ENCODE measurements at places on chromosomes 12 and 14.

- no peak for DNase-seq
Measured at GRCh38 chr14:32578181-32578580, 249.1 kb downstream of the AKAP6 start.

DNA sequence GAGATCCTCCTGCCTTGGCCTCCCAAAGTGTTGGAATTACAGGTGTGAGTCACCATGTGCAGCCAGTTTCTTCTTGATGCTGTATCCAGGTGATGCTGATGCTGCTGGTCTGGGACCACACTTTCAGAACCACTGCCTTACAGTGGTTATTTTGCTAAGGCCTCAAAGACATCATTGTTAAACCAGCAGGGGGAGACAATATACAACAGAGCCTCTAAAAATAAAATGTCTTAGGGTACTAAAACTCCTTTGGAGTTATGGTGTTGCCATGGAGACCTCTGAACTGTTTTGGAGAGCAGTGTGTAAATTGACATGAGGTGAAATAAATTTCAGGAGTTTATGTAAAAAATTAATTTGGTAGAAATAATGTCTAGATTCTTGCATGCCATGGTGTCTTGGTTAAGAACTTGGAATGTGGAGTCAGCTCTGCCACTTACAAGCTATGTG, 1.1 kb upstream of the ARG2 start:
- DNase-seq, result peak; percentile 73

DNA sequence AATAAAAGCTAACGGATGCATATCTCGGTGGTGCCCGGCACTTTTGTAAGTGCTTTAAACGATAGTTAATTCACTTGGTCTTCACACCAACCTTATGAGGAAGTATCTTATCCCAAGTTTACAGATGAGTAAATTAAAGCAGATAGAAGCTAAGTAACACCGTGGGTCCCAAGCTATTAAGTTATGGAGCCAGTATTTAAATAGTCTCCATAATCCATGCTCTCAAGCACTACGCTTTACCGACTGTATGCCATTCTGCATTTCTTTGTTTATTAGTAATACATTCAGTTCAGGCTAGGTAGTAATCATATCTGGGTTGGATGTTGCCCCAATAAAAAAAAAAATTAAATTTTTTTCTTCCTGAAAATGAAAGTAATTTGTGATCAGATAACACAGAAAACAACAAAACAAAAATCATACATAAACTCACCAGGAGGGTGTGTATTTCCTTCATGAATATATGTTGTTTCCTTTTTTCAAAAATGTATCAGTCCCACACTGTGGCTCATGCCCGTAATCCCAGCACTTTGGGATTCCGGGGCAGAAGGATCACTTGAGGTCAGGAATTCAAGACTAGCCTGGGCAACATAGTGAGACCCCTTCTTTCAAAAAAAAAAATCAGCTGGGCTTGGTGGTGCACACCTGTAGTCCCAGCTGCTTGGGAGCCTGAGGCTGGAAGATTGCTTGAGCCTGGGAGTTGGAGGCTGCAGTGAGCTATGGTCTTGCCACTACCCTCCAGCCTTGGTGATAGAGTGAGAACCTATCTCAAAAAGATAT, 1.4 kb upstream of the M6PR start:
- DNase-seq, result no peak

DNA sequence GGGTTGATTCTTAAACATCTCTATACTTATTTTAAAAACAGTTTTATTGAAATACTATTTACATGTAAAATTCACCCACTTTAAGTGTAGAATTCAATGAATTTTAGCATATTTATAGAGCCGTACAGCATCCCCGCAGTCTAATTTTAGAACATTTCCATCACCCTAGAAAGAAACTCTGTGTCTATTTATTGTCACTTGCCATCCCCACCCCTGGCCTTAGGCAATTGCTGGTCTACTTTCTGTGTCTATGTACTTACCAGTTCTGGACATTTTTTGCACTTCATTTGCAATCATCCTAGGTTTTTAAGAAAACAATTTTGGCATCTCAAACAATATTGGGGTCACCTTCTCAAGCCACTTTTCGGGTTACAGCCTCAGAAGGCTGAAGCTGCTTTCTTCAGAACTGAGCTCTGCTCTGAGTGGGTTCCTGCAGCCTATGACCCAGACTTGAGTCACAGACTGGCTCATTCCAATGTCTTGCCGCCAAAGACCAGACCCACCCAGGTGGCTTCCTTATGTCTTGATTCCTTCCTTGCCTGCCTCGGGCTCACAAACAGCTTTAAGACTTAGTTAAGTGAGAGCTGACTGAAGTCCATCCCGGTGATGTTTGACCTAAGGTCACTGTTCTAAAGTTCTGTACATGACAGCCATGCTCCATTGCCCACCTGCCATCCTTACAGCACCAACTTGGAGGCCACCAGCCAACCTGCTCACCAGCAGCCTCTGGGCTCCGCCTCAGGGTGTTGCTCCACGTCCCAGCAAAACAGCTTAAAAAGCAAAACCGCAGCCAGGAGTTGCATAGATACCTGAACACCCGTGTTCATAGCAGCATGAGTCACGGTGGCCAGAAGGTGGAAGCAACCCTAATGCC, 131.5 kb downstream of the CHST11 start:
- DNase-seq, result peak; percentile 91

DNA sequence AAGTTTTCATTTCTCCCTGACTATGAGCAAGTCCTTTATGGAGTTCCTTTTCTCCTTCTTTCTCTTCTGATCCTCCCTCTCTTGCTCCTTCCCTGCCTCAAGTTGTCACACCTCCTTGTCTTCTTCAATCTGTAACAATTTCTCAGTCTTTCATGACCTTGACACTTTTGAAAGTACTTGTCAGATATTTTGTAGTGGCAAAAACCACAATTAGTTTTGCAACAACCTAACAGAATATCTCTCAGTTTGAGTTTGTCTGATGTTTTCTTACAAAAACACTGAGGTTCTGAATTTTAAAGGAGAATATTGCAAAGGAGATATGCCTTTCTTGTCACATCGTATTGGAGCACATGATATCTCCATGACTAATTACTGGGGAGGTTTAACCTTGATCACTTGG, 4.1 kb upstream of the CRADD start:
- DNase-seq, result no peak

- no peak for DNase-seq
Measured at GRCh38 chr14:78131201-78131600, 39.0 kb upstream of the NRXN3 start.

DNA sequence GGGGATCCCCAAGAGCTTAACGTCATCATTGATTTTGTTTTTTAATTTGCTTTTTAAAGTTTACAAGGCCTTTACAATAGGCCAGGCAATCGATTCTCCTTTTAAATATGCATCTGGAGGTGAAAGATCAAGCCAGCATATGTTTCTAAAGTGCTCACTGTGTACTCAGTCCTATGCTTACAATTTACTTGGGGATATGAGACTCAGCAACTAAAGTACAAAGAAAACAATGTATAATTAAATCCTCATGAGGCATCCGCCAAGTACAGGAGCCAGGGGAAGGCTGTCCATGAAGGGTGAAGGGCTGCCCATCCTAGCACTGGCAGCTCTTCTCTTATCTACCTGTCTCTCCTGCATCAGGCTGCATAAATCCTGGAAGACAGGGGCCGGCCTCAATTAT, 11.8 kb downstream of the CCDC92 start:
- DNase-seq, result no peak

- DNase-seq, result peak; percentile 1
Measured at GRCh38 chr12:109053382-109054123, 1.2 kb downstream of the USP30 start.

GRCh38 chr12:53222806-53223261, 9.2 kb downstream of the RARG start:
- DNase-seq, result no peak

- no peak for DNase-seq
Measured at GRCh38 chr12:18646286-18646890, 91.4 kb downstream of the PLCZ1 start.

DNA sequence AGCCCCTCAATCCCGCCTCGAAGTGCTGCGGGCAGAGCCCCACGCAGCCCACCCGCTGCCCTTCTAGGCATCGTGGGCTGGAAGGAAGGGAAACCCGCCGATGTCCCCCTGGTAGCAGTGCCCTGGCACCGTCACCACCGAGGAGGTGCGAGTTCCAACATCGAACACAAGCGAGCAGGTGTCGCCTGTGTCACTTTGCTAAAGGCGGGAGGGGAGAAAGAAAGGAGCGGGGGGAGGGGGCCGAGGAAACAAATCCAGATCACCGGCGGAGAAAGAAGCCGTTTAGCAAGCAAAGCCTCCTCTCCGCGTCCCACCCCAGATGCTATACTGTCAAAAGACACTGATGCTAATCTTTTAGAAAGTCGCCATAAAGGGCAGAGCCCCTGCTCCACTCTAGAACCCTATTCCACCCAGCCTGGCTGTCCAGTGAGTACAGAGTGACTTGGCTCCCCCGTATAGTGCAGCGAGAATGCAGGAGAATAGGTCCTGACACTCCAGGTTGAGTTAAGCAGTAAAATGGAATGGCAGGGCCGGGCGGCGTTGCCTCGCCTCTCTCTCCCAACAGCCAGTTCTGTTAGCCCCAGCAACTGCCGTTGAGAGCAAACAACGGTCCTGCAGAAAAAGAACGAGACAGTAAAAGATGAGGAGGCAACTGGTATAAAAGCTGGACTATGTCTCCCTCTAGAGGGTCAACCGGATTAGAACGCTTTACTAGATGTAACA, 67.9 kb upstream of the USP15 start:
- DNase-seq, result peak; percentile 82

GRCh38 chr12:70890895-70891832, 29.4 kb downstream of the PTPRR start:
- DNase-seq, result no peak

GRCh38 chr12:49819786-49820185, 8.4 kb downstream of the NCKAP5L start:
- DNase-seq, result no peak
